Effector memory CD8-positive, alpha-beta T cell (primary cell): ENCODE measurements at places on chromosomes 2 and 18.

GRCh38 chr2:95041060-95041823 is 15.7 kb downstream of the MAL start:
- DNase-seq, result no peak

DNA sequence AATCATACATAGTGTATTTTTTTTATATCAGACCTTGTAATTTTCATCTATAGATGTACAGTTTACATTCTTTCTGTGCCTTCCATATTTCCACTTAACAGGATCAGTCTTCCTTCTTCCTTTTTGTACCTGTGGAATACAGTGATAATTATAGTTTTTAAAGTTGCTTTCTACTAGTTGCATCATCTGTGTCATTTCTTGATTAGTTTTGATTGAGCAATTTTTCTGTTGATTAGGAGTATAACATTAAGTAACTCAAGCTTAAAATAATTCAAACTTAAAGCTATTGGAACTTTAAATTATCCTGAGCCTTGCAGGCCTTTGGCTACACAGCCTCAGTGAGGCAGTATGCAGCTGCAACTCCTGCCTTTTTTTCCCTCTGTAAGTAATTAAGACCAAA is 57.4 kb downstream of the NEURL3 start:
- DNase-seq, result no peak

DNA sequence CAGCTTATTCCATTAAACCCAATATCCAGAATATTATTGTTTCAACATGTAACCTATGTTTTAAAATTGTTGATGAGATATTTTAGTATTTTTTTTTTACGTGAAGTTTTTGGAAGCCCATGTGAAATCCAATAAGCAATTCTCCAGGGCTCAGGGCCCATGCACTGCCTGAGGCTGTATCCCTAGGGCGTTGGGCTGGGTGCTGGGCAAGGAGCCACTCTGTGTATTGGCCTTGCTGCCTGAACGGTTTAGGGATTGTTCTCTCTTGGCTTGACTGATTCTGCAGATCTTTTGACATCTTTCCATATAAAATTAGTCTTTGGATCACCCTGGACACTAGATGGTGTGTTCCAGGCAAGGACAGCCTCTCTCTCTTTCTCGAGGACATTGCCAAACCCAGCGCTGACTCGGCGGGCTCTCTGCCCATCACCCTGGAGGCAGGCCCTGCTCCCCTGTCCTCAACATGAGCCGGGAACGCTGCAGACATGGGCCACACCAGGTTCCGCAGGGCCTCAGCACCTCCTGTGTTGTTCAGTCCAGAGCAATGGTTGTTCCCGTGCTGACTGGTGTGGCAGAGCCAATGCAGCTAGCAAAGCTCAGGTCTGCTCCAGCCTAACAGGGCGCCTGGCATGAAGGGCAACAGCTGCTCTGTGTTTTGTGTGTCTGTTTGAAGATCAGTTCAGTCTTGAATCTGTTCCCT is 163.0 kb downstream of the SEPTIN10 start:
- no peak for DNase-seq

- DNase-seq, result no peak
Measured at GRCh38 chr2:106845716-106846115, 40.3 kb downstream of the ST6GAL2 start.

GRCh38 chr2:81767187-81767912 is 1462.8 kb upstream of the LRRTM1 start:
- no peak for DNase-seq

GRCh38 chr18:58161659-58162058 is 117.6 kb downstream of the NEDD4L start:
- DNase-seq, result no peak

GRCh38 chr2:47086054-47086471 is 69.0 kb downstream of the STPG4 start:
- DNase-seq, result no peak

DNA sequence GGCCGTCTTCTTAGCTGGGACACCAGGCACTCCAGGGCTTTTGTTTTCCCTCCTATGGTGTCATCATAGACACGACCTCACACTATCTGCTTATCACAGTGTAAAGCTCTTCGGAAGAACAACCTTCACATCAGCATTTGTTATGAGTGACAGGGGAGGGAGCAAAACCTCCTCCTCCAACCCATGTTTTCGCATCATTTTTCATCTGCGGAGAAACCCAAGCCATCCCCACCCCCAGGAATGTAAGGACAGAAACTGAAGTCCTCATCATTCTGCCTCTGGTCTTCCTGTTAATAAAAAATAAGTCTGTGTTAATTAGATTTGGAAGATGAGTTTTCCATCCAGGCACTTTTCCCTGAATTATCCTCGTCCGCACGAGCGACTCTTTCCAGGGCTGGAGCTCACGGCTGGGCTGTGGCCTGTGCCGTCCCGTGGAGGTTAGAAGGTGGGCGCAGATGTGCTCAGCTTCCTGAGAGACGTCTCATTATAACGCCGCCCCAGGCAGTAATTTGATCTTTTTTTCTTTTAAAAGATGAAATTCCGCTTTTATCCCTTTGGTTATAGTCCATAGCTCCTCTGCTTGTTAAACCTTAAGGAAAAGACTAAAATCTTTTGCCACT is 101.6 kb upstream of the TMEM18 start:
- DNase-seq, result no peak

- no peak for DNase-seq
Measured at GRCh38 chr2:19371996-19372582, 13.7 kb upstream of the OSR1 start.

DNA sequence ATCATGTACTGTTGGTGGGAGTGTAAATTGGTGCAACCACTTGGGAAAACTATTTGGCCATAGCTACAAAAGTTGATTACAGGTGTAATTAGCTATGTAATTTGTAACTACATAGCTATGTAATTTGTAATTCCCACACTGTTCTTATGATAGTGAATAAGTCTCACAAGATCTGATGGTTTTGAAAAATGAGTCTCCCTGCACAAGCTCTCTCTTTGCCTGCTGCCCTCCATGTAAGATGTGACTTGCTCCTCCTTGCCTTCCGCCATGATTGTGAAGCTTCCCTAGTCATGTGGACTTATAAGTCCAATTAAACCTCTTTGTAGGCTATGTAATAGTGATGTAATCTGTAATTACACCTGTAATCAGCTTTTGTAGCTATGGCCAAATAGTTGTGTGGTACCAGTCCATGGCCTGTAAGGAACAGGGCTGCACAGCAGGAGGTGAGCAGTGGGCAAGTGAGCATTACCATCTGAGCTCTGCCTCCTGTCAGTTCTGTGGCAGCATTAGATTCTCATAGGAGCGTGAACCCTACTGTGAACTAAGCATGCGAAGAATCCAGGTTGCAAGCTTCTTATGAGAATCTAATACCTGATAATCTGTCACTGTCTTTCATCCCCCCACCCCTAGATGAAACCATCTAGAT is 133.7 kb upstream of the COPS8 start:
- DNase-seq, result no peak

DNA sequence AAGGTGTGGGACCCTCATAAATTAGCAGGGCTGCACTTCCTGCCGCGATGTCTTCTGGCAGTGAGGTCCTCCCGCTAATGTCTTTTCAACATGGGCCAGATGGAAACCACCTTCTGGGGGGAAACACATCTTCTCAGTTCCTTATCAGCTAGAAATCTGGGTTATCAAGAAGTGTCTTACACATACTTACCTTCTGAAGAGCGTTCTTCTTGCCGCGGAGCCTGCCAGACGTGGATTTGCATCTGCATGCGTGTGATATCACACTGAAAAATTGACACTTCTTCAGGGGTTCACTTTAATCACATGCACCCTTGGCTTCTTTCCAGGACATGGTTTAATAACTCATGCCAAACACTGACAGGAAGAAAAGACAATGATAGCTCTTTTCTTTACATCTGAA is 163.5 kb upstream of the SOX11 start:
- DNase-seq, result no peak

- no peak for DNase-seq
Measured at GRCh38 chr2:42886921-42887320, 94.5 kb upstream of the HAAO start.

- no peak for DNase-seq
Measured at GRCh38 chr2:239768907-239769553, 256.1 kb downstream of the NDUFA10 start.

GRCh38 chr2:3913166-3913565 is 209.8 kb downstream of the DCDC2C start:
- no peak for DNase-seq

DNA sequence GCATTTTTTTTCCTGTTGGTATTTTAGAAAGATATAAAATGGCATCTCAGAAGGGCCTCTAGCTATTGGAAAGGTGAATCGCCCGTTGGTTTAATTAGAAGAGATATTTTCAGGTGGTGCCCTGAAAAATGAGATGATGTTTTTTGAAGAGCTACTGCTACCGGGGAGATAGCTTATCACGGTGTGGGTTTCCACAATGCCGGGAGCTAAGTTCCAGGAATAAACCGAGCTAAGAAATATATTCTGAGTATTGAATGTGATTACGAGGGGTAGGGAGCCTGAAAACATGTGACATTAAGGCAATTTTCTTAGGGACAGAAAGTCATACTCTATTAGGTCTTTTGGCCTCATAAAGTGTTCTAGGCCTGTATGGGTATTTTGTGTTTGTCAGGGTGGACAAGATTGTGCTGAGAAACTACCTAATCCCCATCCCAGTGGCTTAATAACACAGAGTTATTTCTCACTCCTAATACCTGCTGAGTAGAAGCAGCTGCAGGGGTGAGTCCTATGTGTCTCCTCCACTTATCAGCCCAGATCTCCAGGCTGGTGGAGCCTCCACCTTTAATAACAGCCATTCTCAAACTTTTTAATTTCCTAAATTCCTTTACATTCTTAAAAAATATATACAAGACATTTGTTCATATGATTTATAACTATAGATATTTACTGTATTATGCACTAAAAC is 150.2 kb downstream of the LRRTM1 start:
- DNase-seq, result no peak

DNA sequence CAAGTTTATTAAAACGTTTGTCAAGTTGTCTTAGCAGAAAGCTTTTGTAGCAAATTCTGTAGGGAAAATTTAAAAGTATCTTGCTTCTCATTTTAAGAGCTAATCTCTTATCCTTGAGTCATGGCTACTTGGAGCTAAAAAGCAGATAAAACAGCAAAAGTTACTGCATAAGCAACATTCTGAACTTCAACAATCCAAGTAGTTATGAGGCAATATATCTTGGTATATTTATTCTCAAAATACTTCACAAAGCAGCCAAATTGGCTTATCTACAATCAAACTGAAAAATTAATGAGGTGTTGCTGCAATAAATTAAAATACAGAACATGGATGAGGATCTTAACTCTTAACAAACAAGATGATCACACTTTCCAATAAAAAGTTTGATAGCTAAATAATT is 306.5 kb downstream of the PIEZO2 start:
- no peak for DNase-seq

- DNase-seq, result no peak
Measured at GRCh38 chr2:151268085-151268484, 6.4 kb upstream of the RBM43 start.

GRCh38 chr2:41344529-41344928 is 703.3 kb upstream of the PKDCC start:
- no peak for DNase-seq

GRCh38 chr2:40639320-40639719 is 187.4 kb upstream of the SLC8A1 start:
- DNase-seq, result no peak

- no peak for DNase-seq
Measured at GRCh38 chr2:112709703-112710102, 11.1 kb upstream of the NT5DC4 start.

DNA sequence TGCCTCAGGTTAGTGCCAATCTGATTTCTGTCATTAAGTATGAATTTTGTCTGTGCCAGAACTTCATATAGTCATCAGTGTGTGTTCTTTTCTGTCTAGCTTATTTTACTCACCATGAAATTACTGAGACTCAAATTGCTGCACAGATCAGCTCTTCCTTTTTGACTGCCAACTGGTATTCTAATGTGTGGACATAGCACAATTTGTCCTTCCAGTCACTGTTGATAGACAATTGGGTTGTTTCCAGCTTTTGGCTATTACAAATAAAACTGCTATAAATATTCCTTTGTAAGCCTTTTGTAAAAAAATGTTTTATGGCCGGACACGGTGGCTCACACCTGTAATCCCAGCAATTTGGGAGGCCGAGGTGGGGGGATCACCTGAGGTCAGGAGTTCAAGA is 7.7 kb downstream of the SH3YL1 start:
- DNase-seq, result no peak

GRCh38 chr18:37012452-37012851 is 183.5 kb downstream of the KIAA1328 start:
- no peak for DNase-seq

- DNase-seq, result no peak
Measured at GRCh38 chr2:213863541-213863940, 547.3 kb upstream of the VWC2L start.

- DNase-seq, result no peak
Measured at GRCh38 chr2:58845011-58845410, 603.9 kb upstream of the FANCL start.

DNA sequence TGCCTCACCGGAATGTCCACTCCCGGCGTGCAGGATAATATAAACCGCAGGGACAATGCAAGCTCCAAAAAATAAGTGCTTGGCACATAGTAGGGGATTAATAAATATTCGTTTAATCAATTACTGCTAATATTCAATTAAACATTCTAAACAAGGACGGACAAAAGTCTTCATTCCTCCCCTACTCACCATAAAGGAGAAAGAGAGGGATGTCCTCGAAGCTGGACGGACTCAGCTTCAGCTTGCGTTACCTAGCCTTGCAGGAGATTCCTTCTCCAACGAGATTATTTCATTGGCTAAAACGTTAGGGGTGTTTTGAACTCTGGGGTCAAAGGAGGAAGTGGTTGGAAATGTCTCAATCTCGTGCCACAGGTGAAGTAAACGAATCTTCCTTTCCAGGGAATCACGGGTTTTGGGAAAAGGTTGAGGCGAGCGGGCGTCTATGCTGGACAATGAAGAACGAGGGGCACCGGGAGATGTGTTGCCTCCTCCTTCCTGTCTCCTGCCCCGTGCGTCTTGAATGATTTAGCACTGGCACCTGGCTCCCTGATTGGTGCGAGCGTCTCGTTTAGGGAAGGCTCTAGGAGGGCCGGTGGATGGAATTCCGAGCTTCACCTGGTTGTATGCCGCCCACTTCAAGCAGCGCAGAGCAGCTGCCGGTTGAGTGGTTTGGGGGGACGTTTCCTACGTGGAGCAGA is 2.0 kb upstream of the GAD1 start:
- no peak for DNase-seq

- no peak for DNase-seq
Measured at GRCh38 chr2:24259316-24259715, 84.5 kb downstream of the FAM228A start.
